ENCODE measurements at places on chromosomes 11 and 22.

DNA sequence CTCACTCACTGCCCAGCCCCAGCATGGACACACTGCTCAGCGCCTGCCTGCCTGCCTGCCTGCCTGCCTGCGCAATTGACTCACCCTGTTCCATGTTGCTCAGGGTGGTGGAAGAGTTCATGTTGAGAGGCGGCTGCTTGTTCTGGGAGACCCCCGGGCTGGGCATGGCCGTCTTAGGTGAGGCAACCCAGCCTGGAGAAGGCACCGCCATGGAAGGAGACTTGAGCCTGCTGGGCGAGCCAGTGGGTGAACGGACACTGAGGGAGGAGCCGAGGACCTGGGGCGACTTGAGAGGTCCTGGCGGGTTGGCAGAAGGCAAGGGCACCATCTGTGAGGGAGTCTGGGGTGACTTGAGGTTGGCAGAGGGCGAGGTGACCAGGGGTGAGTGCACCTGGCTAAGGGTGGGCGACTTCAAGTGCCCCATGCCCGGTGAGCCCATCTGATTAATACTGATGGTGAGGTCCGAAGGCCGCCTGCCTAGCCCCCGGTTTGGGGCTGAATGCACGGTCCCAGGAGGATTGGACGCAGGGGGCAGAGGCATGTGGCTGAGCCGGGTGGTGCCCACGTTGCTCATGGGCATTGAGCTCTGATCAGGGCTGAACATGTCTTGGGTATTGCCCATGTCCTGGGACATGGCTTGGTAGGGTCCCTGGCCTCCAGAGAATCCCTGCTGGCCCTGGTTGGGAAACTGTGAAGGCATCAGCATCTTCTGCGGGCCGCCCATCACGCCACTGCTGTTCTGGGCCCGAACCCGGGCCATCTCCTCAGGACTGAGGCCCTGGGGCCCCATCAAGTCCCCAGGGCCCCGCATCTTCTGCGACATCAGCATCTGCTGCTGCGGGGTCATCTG, 17.1 kb downstream of the CXCR5 start:
- no peak for DNase-seq

- no peak for DNase-seq
Observed at GRCh38 chr11:69864686-69865661, 45.8 kb upstream of the FGF3 start.

- peak; percentile 85 for DNase-seq
Observed at GRCh38 chr11:11243590-11244469, 109.2 kb downstream of the CSNK2A3 start.

DNA sequence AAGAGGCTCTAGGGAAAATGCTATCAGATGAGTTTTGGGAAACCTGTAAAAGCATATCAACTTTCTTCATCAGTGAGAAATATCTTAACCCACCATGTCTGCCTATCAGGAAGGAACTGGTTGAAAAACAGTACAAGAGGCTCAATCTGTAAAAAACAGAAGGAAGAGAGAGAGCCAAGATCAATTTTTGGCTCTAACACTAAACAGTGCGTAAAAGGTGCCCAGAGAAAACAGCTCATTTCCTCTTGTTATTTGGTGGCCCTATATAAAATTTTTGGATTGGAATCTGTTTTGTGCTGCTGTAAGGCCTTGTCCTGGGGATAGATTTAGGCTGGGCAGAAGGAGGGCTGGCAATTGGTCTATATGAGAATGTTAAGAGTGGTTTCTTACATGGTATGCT, 12.1 kb downstream of the MS4A2 start:
- no peak for DNase-seq

- no peak for DNase-seq
Observed at GRCh38 chr11:70424765-70425344, 26.5 kb downstream of the CTTN start.

DNA sequence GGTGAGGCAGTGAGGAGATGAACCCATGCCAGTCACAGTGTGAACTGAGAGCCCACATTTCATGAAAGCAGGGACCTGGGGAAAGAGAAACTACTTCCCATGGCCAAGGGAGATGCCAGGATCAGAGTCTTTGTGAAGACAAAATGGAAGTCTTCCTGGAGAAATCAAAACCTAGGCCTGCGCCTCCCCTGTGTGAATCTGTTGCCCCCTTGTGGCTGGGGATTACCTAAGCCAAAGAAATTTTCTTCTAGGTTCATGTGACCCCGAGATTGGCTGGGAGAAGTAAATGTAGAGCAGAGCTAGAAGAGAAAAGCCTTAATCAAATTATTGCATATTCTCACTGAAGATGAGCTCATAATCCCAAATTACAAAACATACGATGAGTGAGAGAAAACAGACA, 1075.3 kb downstream of the TBC1D22A start:
- no peak for DNase-seq

GRCh38 chr11:108199446-108200321, 22.8 kb downstream of the NPAT start:
- DNase-seq, result peak; percentile 59

- DNase-seq, result no peak
Observed at GRCh38 chr11:11641581-11641980, 19.8 kb upstream of the GALNT18 start.

GRCh38 chr22:38086001-38086845, 2.2 kb upstream of the SLC16A8 start:
- no peak for DNase-seq

DNA sequence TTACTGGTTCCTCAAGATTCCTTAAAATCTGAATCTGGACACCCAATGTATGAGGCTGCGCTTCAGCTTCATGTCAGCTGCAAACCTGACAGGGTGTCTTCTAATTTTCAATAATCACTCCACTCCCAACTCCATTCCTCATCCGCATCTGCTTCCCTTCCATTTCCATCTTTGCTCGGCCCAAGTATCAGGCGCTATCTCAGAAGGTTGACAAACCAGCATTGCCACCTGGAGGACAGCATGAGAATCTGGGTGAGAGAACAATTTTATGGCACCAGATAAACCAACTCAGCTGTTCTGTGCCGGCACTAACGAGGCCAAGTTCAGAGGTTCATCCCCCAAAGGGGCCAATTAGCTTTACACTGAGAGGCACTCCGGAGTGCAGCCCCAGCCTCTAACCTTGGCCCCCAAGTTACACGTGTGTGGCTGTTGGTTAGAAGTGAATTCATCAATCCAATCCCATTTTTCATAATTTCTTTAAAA, 79.1 kb upstream of the LMO2 start:
- DNase-seq, result peak; percentile 61

GRCh38 chr11:44564670-44565210, 723 bp upstream of the CD82 start:
- DNase-seq, result peak; percentile 87

DNA sequence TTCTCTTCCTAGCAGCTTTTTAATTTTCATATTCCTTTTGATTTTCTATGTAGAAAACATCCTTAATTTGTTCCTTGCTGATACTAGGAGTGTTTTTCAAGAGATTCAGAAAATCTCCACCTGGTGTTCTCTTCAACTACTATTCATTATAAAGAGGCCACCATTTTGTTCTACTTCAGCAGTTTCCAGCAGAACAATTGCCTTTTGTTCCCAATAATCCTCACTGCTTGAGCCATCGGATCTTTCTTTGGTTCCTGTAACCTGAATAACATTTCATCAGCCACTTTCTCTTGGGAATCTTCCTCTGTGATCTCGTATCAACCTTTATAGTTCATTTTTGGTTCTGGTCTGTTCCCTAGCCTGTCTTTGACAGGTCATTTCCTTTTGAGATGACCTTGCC, 1.8 kb upstream of the OR10A5 start:
- no peak for DNase-seq

DNA sequence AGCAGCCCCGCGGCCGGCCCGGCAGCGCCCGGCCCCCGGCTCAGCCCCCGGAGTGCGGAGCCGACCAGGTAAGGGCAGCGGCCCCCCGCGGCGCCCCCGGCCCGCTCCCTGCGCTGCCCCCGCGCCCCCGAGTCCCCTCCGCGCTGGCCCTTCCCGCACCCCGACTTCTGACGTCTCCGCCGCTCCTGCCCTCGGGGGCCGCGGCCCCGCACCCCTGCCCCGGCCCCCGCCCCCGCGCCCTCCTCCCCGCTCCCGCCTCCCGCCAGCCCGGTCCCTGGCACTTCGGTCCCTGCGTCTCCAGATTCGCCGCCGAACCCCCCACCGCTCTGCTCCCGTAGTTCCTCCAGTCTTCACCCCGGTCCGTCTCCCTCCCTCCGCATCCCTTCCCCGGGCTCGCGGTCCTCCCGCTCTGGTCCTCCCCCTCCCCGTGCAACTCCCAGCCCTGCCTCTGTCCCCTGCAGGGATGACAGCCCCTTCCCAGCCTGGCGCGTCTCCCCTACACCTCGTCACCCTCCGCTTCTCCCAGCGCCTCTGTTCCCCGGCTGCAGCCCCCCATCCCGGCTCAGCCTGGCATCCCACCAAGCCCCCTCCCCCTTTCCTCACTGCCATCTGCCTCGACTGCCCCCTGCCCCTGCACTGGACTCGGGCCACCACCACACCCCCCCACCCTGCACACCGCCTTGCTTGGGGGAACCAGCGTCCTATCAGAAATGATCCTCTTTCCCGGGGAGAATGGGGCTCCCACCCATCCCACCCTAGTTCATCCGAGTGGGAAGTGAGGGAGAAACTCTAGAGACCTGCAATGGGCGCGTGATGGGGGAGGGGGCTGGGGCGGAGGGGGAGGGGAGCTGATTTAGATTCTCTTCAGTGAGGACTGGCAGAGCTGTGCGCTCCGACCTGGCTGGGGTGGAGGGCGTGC, 531 bp downstream of the GRIK4 start:
- DNase-seq, result no peak
